ENCODE measurements at places on chromosomes 16 and 17.

GRCh38 chr16:29842732-29843346, 20.2 kb downstream of the CDIPT start:
- DNase-seq, result no peak

DNA sequence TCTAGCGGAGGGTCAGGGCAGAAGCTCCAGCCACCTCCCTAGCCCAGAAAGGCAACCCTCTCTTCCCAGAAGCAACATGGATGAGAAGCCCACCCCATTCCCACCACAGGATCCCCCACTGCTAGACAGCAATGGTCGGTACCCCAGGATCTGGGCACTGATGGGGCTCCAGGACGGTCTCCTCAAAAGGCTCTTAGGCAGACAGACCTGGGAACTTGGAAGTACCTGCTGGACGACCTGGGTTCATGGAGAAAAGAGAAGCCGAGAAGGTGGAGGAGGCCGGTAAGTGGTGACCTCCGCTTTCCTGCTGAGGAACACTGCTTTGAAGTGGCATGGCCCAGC, 96.6 kb downstream of the TBC1D16 start:
- no peak for DNase-seq

- DNase-seq, result no peak
These were observed 34.4 kb downstream of the CREBBP start for GRCh38 chr16:3846087-3846486.

DNA sequence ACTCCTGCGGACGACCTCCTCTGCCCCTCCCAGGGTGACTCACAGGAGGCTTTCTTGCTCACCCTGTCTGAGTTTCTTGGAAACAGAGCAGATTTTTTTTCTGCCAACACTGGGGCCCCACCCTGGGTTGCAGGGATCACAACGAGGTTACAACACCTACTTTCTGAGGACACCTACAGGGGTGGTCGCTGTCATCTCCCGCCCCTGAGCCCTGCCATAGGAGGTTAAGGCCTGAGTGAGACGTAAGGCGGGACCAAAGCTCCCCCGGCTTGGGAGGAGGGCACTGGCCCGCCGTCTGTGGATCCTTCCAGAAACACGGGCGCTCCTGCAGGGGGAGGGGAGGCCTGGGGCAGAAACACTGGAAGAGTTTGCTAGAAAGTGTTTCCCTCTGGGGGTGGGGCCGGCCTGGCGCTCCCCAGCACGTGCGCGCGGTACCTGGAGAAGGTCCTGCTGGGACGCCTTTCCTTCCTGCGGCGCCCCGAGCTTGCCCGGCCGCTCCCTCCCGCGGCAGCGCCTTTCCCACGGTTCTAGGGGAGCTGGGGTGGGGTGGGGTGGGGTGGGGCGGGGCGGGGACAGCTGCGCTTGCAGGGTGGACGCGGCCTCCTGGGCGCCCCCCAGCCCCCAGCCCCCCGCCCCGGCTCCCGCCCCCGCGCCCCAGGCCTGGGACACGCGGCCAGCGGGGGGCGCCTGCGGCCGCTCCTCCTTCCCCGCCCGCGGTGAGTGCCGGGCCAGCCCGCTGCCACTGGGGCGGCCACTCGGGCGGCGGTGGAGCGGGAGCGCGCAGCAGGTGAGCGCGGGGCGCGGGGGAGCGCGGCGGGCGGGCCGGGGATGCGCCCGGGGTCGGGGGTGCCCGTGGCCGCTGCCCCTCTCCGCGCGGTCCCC, 20.7 kb upstream of the ADCY7 start:
- DNase-seq, result no peak

Measured in HS-27A (cell line).